ENCODE measurements at places on chromosomes 6 and 20. TPM values are rescaled to one million over a fixed set of nuclear protein-coding genes. Genes with fewer than 3 reads are reported as not detected.

The MMS22L gene
- 6.8 TPM for total RNA-seq

The HIVEP2 gene
- total RNA-seq, result 24.7 TPM

The FBXO9 gene
- total RNA-seq, result 13.8 TPM

The SNTA1 gene
- total RNA-seq, result 26.8 TPM

The ACTL10 gene
- total RNA-seq, result not detected

GRCh38 chr6:116300566-116300965, 20.8 kb upstream of the TSPYL1 start:
- DNase-seq, result no peak

DNA sequence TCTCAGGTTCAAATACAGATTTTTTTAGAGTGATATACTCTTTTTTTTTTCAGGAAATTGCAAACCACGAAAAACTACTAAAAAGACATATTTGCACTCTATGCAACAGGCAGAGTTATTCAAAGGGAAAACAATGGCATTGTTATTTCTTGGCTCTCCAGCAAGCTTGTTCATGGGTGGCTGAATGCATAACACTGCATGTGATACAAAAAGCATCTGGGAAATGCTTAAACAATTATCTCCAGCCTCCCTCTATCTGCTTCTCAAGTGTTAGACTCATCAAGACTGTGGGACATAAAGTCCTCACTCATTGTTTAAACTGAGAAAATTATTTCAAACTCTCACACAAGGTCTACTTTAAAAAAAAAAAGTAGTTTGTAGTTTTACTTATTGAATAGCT, 7.3 kb upstream of the COL12A1 start:
- no peak for DNase-seq

DNA sequence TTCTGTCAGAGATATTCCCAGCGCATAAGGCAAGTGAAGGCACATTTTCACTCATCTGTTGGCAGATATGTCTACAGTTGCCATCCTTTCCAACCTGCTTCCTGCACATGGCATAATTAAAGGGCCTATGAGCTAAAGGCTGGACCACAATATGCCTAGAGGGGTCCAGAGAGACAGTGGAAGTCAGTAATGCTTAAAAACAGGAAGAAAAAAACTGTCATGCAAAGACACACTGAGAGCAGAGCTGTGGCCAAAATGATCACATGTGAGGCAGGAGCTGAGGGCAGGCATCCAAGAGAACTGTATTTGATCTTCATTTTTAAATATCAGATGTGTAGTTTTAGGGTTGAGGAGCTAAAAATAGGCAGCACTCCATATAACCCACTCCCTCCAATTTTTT, 125.0 kb upstream of the BACH2 start:
- DNase-seq, result no peak

DNA sequence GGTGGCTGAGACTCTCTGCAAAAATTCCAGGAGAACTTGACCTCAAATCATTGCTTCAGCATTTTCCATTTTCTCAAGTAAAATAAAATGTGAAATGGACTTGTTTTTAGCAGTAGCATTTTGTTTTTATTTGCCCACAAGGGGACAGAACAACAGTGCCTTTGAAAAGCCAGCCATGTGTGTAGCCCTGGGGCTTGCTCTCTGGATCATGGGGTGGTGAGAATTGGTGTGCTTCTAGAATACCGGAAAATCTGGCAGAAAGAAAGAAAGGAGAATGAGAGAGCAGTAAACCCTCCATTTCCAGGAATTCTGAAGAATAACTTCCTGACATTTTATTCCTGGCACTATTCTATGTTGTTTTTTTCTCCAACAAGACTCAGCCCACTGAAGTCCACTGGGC, 254.7 kb upstream of the MOCS1 start:
- no peak for DNase-seq

GRCh38 chr6:4979426-4979825, 24.4 kb downstream of the RPP40 start:
- no peak for DNase-seq

DNA sequence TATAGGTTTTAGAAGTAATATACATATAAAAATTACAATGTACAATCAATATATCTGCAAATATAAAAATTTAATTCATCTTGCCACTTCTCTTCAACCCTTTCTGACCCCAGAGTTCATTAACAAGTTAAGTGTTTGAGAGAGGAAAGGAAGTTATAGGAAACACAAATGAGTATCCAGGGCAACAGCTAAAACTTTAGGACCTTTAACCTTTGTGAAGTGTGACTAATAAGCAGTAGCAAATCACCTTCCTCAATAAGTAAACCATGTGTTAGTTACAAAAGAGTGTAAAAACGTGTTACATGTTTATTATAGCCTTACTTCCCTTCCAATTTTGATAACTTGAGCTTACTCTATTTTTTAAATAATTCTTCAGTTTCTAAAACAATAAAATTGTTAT, 73.4 kb upstream of the SIM1 start:
- DNase-seq, result no peak

DNA sequence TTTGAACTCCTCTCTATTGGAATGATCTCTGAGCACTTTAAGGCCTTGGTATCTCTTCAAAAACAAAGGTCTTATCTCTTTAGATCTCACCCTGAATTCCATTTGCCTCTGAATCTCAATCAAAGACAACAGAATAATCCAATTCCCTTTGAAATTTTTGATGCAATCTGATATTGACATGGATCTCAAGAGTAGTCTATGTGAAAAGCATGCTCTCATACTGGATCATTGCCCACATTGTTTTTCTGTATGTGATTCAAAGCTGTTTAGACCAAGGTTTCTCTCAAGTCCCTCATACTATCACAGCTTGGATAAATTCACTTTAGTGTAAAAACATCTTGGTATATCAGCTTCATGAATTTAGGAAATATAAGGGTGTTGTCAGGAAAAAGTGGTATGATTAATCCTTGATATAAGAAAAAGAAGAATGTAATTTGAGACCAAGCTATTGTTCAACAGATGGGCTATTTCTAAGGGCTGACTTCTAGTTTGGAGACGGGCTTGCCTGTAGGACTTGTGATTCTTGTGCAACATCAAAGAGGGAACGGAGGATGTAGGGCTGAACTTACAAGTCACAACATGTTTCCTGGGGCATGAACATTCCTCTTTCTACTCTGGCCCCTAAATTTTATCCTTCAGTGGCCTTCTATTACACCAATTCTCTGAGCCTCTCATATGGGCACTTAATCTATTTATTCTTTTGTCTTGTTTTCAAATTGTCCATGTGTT, 77.9 kb upstream of the CITED2 start:
- no peak for DNase-seq

GRCh38 chr6:37654727-37655500, 42.8 kb downstream of the MDGA1 start:
- no peak for DNase-seq

GRCh38 chr6:49790341-49790740, 3.3 kb upstream of the PGK2 start:
- no peak for DNase-seq

DNA sequence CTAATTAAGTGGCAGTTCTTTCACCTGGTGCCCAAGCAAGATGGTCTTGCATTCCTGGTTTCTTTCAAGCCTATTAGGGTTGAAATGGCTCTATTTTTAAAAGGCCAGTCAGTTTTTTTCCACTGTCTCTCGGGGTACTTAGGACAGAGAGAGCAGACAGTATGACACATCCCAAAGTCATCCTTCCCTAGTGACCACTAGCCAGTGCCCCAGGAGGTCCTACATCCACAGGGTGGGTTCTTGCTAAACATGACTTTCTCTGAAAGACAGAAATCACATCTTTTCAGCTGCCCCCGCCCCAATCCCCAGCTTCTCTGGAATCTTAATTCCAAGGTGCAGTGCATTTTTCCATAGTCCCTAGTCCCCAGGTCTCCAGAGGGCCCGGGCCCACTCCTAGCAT, 192.4 kb downstream of the SLC24A3 start:
- no peak for DNase-seq

- DNase-seq, result no peak
Measured at GRCh38 chr6:88547768-88548167, 381.6 kb upstream of the CNR1 start.

All from uterus (tissue), 4 donors.